CD4-positive, alpha-beta T cell (primary cell): ENCODE measurements at places on chromosomes 4 and X.

- DNase-seq = no peak
These were observed 28.5 kb upstream of the PTPN13 start for GRCh38 chr4:86565651-86566050.

GRCh38 chrX:8971116-8971515, 62.8 kb downstream of the FAM9B start:
- no peak for DNase-seq

- no peak for DNase-seq
These were observed 11.3 kb upstream of the PLAC1 start for GRCh38 chrX:134669378-134670098.

GRCh38 chrX:118475903-118476302, 19.7 kb upstream of the DOCK11 start:
- no peak for DNase-seq

- no peak for DNase-seq
These were observed 89.1 kb downstream of the ANXA3 start for GRCh38 chr4:78640714-78641113.

- DNase-seq = no peak
These were observed 45.5 kb downstream of the TMEM144 start for GRCh38 chr4:158255727-158256324.

DNA sequence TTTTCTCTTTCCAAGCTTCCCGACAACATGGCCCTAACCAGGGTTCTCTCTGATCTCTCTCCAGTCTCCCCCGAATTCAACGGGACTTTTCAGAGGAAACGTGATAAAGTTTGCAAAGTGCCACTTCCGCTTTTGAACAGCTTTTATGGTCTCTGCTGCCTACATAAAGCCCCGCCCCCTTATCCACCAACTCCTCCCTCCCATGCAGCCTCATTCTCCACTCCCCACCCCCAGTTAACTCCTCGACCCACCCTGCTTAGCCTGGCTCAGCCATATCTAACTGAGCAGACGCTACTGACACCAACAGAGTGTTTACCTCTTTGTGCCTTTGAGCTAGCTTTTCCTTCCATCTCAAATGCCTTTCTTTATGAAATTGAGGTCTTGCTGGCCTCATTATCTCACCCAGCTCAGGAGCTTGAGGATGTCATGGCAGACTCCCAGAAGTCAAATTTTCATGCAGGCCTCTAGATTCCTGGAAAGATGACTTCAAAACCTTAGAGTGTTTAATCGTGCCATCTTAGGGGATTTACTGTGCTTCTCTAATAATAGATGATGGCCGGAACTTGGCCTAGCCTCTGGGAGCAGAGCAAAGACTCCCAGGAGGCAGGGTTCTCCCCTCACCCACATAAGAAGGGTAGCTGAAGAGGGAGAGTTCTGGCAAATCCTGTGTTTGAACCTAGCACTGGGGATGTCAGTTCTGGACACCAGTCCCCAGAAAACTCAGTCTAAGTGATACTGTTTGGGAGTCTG, 606.0 kb downstream of the BCOR start:
- peak; percentile 73 for DNase-seq
